ENCODE measurements at places on chromosomes 4 and X.

- DNase-seq, result no peak
Measured at GRCh38 chrX:128106630-128107029, 54.4 kb upstream of the ACTRT1 start.

- DNase-seq, result no peak
Measured at GRCh38 chr4:66688674-66689073, 856.6 kb downstream of the CENPC start.

- DNase-seq, result no peak
Measured at GRCh38 chr4:55082756-55083155, 42.6 kb downstream of the KDR start.

- no peak for DNase-seq
Measured at GRCh38 chr4:46993075-46994006, at the start of gene GABRA4. Gene GABRA4, minus strand, starts transcription at chr4:46993581. Its CDS starts 157 bp downstream, at chr4:46993424.

- DNase-seq, result no peak
Measured at GRCh38 chr4:58247792-58248191, 1137.6 kb upstream of the IGFBP7 start.

DNA sequence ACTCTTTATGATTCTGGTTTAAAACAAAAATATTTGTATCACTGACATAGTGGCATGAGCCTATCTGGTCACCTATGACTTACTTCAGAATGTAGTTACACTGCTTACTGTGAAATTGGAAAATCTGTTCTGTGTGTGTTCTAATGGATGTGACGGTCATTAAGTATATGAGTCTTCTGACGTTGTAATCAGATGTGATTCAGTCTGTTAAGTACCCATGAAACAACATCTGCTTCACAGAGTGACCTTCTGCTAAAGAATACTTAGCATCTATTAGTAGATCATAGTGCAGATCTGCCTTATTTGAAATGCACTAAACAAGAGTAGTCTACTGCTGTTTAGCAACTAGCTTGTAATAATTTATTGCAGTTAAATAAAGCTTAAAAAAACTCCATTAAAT lies 317.1 kb downstream of the DCTD start:
- no peak for DNase-seq

- no peak for DNase-seq
Measured at GRCh38 chr4:68520985-68521384, 55.1 kb downstream of the UGT2B17 start.

- peak; percentile 1 for DNase-seq
Measured at GRCh38 chrX:26783512-26784225, 567.7 kb downstream of the MAGEB5 start.

DNA sequence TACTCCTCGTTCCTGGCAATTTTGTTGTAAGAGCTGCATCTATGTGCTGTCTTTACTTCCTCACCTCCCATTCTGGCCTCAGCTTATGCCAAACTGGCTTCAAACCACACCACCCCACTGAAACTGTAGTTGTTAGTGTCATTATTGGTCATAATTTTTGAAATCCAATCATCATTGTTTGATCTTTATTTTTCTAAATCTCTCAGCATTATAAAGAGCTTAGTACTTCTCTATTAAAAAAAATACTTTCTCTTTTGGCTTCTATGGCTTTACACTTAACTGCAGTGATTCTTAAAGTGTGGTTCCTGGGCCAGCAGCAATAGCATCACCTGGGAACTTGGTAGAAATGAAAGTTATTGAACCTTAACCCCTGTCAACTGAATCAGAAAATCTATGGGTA lies 83.5 kb upstream of the GRPR start:
- no peak for DNase-seq

GRCh38 chr4:141692081-141692480 lies 55.7 kb downstream of the IL15 start:
- DNase-seq, result no peak

- no peak for DNase-seq
Measured at GRCh38 chrX:13764281-13764680, 29.7 kb downstream of the OFD1 start.

DNA sequence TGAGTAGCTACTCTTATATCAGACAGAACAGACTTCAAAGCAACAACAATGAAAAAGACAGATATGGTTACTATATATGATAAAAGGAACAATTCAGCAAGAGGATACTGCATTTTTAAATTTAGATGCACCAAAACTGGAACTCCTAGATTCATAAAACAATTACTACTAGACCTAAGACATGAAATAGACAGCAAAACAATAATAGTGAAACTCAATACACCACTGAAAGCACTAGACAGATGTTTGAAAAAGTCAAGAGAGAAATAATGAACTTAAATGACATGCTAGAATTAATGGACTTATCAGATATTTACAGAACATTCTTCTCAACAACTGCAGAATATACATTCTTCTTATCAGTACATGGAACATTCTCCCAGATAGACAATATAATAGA lies 99.5 kb upstream of the ITM2A start:
- DNase-seq, result no peak

DNA sequence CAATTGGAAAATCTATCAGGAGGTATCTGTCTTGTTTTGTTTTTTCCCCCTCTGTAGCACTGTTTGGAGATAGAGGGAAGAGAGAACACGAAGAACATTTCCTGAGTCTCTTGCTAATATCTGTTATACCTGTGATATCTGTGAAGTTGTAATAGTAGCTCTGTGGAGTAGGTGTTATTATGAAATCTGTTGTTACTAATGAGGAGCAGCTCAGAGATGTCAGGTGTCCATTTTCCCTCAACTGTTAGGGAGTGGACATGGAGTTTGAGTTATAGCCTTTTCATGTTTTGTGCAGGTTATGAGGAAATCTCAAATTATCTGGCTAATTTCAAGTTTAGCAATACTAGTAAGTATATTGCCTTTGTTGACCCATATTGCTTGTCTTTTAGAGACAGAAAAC lies 52.4 kb downstream of the SEC24B start:
- DNase-seq, result no peak

DNA sequence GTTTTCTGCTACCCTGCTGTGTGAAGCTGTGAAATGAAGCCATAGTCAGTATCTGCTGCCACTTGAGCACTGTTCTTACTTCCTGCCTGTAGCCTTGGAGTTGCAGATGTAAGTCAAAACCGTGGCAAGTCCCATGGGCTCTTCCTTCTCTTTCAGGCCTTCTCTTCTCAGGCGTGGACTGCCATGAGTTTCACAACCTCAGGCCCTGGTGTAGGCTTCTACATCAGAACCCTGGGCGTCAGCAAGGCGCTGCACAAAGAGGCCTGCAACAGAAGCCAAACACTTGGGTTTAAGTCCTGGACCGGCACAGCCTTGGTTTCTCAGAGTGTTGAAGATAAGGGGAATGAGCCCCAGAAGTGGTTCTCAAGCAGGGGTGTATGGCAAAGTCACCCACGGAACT lies 2.5 kb downstream of the ZNF518B start:
- DNase-seq, result no peak

GRCh38 chr4:145909281-145909715 lies 29.3 kb downstream of the ZNF827 start:
- peak; percentile 85 for DNase-seq

GRCh38 chrX:29542152-29542551 lies 673.2 kb upstream of the MAGEB2 start:
- DNase-seq, result no peak

GRCh38 chrX:109839694-109840567 lies 106.9 kb upstream of the ACSL4 start:
- DNase-seq, result no peak

GRCh38 chr4:27082776-27083175 lies 222.1 kb downstream of the STIM2 start:
- DNase-seq, result no peak

DNA sequence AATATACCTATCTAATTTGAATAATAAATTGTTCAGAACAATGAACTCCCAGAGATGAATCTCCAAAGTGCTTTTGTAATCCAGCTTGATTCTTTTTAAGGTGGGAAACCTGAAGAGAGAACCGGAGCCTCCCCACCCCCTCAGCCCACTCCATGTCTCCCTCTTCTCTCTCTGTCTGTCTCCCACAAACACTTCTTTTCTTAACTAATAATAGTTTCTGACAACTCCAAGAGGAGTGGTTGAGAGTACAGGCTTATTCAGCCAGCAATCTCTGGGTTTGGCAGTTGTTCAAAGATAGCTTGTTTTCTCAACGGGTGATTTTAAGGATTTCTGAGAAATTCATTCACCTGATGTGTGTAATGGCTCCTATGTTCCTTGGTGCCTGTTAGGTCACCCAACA lies 23.4 kb downstream of the PPP4R3C start:
- DNase-seq, result no peak

DNA sequence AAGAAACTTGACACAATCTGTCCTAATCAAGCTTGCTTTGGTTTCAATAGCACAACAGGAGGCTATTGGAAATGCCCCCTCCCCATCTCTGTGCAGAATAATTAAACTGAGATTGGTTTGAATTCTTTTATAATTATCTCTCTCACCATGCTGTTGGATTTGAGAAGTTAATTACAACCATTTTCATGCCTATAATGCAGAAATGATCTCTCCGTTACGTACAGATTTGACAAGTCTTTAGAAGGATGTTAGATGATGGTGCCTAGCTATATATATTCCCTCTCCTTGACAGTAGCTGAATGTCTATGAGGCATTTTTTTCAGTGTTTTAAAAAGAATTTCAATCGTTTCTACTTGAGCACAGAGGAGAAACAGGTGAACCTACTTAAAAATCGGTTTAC lies 488.4 kb upstream of the TECRL start:
- no peak for DNase-seq

DNA sequence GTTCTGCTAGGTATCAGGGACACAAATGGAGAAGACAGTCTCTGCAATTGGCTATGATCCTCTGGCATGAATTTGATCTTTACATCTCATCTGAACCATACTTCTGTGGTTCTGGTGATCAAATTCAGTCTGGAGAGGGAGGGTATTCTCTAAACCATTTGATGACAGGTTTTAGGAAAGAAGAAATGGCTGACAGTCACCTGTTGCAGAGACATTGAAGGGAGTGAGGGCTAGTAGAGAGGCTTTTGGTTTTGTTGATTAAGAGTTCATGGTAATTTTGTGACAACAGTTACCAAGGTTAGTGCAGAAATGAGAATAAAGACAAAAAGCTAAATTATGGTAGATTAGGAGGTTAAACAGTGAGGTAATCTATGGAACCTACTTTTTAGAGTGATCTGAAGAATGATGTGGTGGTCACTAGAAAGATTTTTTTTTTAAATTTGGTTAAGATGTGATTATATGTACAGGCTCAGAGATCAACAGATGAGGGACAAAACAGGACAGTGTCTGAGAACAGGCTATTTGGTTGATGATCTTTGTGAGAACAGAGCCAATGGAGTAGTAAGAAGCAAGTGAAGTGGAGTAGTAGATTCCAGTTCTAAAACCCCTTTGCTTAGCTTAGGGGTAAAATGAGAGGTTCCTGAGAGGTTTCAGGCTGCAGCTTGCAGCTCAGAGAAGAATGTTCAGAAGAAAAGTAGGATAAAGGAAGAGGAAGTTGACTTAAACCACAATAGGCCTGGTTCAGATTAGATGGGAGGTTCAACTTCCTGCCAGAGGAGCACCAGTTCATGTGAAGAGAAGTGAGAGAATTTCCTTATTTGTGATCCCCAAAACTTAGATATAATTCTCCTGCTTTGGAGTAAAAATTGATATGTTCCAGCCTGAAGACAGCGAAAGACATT lies 34.7 kb downstream of the VSIG4 start:
- DNase-seq, result no peak

- DNase-seq, result no peak
Measured at GRCh38 chrX:22404297-22404696, 131.6 kb downstream of the CBLL2 start.

DNA sequence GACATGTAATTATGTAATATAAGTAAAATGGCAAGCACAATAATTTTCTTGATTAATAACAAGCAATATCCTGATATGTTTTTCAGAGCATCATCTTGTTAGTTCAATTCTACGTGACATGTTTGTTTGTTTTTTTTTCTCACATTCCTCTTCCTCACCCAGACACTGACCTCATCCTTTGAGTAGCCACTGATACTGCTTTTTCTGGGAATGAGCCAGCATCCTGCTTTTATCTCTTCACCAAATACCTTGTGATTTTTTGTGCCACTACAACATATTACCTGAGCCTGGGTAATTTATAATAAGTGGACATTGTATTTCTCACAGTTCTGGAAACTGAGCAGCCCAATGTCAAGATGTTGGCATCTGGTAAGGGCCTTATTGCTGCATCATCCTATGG lies 484.0 kb downstream of the NAF1 start:
- DNase-seq, result no peak

Measured in PC-9 (cell line).